ENCODE measurements at places on chromosomes 4 and X. TPM values are rescaled to one million over a fixed set of nuclear protein-coding genes. Genes with fewer than 3 reads are reported as not detected.

- DNase-seq, result no peak
- no peak overlapping the region for H3K4me3 ChIP-seq
- no peaks in the 10 kb centered on the region for H3K36me3 ChIP-seq
- H3K4me1 ChIP-seq, result no peaks in the 10 kb centered on the region
Measured at GRCh38 chr4:165481053-165481835, 102.4 kb downstream of the CPE start.

DNA sequence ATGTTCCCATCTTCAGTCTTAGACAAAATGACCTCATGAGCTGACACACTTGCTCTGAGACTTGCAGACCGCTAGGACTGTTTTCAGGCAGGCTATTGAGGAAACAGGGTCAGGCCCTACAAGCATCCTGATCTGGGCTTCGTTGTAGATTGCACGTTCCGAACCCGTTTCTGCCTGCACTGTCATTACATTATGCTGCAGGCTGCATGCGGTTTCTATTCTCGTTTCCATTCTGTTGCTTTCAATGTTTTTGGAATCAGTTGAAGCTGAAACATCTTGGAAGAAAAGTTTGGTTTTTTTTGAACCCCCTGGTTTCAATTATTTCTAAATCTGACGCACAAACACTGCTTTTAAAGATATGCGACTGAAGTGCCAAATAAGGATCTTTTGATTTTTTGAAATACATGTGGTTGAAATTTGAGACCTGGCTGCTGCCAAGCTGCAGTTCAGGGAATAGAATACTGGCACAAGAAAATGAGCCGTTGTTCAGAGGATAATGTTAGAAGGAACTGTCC is 716.1 kb upstream of the INTU start:
- no peak for DNase-seq
- H3K36me3 ChIP-seq, result no peaks in the 10 kb centered on the region
- no peaks in the 10 kb centered on the region for H3K4me1 ChIP-seq
- no peaks in the 10 kb centered on the region for H3K27me3 ChIP-seq
- H3K27ac ChIP-seq, result no peak overlapping the region

DNA sequence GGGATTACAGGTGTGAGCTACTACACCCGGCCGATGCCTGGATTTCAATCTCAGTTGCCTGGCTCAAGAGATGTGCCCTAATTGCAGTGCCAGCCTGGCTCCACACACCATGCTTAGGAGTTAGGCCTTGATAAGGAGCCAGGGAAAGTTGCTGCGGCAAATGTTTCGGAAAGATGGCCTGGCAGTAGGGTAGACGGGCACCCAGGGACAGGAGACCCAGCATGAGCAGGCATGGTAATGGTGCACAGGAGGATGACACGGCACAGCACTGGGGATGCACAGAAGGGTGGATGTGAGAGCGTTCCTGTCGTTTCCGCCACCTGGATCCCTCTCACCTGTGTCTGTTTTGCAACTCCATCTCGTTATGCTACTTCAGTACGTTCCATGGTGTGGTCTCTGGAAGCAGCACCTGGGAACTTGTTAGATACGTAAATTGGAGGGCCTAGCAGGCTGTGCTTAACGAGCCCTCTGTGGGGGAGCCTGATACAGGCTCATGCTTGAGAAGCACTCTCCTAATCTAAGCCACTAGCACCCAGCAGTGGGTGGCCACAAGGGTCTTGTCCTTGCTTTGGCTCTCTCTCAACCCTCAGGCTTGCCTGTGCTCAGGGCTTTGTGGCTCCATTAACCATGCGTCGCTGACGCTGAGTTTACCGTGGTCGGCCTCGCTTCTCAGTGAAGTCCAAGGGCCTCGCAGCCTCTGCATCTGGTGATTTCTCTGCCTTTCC is 20.3 kb downstream of the RNF4 start:
- H3K4me1 ChIP-seq, result no peaks in the 10 kb centered on the region
- H3K4me3 ChIP-seq, result no peak overlapping the region
- no peak for DNase-seq
- H3K36me3 ChIP-seq, result no peaks in the 10 kb centered on the region
- no peaks in the 10 kb centered on the region for H3K27me3 ChIP-seq

DNA sequence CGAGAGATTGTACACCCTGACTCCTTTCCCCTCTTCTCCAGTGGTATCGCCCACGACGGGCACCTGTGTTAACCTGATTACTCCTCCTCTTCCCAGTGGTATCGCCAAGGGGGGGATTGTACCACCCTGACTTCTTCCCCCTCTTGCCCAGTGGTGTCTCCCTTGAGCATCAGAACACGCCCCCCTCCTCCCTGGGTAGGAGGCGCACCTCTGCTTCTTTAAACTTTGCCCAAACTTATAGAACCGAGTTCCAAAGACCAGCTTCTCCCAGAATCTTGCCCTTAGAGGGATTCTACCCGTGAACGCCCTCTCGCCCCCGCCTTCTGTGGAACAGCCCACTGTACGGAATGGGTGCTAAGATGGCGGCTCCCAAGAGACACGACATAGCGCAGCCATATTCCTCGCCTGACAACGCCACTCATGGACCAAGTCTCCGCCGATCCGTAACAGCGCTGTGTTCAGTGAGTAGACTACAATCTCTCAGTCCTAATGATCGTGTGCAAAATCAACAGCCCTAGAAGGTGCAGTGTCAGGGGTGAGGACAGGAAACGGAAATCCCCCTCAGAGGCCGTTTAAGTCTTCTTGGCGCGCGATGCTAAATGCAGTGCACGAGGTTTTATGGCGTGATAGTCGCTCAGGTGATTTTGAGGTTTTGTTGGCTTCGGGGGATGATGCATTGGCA is 4.2 kb upstream of the ZNF157 start:
- no peaks in the 10 kb centered on the region for H3K4me1 ChIP-seq
- peak overlapping the region; percentile 41 for H3K4me3 ChIP-seq
- no peaks in the 10 kb centered on the region for H3K36me3 ChIP-seq
- no peaks in the 10 kb centered on the region for H3K27me3 ChIP-seq

DNA sequence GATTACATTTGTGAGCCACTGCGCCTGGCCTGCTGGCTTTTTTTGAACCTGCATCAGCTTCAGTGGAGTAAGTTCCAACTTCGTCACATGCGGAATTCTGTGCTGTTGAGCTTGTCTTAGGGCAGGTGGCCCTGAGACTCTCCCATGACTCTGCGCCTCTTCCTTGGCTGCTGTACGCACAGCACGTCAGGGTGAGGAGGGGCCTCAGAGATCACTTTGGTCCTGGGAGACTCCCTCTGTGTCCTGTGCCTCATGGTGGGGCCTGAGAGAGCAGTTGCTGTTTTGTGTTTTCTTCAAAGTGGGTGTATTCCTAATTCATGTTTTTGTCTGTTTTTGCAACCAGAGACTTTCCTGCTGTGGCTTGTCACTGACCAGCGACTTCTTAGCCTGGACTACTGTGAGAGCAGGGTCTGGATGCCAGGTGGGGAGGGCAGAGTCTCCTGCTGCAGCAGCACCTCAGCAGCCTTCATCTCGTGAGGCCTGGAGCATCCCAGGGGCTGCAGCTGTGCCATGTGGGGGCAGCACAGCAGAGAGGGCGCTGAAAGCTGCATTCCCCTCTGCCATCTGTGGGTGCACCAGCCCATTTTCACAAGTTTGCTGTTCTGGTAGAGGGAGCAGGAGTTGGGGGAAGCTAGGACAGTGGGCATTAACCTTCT is 107.8 kb downstream of the TNIP2 start:
- H3K36me3 ChIP-seq, result peaks cover 2% of the 10 kb centered on the region
- no peak for DNase-seq
- no peaks in the 10 kb centered on the region for H3K27me3 ChIP-seq
- H3K4me3 ChIP-seq, result no peak overlapping the region
- no peak overlapping the region for H3K27ac ChIP-seq

DNA sequence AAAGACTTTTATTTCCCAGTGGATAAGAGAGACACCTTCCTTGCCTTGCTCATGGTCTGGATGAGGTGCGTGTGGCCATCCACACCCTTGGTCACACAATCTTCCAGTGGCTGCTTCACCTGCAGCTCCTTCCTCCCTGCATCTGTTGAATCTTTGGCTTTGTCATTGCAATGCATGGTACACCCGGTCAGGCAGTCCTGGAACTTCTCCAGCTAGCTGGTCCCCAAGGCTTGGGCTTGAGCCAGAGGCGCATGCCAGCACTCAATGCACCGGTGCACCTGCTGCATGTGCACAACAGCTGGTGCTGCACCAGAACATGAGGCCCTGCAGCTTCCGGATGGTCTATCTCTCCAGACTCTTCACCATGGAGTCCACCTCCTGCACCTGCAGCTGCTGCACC is 31.7 kb downstream of the SCML1 start:
- no peaks in the 10 kb centered on the region for H3K27me3 ChIP-seq
- no peaks in the 10 kb centered on the region for H3K4me1 ChIP-seq
- DNase-seq, result no peak
- H3K27ac ChIP-seq, result no peak overlapping the region

DNA sequence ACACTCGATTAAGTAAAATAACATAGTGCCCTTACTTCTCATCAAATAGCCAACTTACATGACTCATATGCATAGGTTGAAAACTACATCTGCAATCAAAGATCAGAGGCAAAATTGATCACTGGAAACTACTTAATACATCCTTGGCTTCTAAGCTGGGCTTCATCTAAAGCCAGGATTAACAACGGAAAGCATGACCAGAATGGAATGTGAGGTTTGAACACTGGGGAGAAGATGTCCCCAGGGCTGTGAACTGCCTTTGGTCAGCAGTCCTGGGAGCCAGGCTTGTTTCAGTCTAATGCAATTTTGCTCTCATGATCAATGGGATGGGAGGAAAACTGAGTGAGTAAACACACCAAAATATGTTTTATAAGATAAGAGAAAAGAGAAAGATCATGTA is 192.5 kb upstream of the TTC29 start:
- H3K27ac ChIP-seq, result no peak overlapping the region
- H3K4me1 ChIP-seq, result no peaks in the 10 kb centered on the region
- H3K4me3 ChIP-seq, result no peak overlapping the region
- no peak for DNase-seq
- no peaks in the 10 kb centered on the region for H3K27me3 ChIP-seq

SLC10A4 gene
- 1.2 TPM for total RNA-seq

All from Panc1 (cell line).